ENCODE measurements at places on chromosomes 16 and 17.

GRCh38 chr16:11240636-11241473, 15.1 kb downstream of the SOCS1 start:
- DNase-seq: no peak

GRCh38 chr16:56608043-56608875, at the start of gene MT2A:
Gene MT2A, plus strand, starts transcription at chr16:56608584. Its CDS starts 72 bp downstream, at chr16:56608656.
- DNase-seq: peak; percentile 96

- no peak for DNase-seq
Measured at GRCh38 chr17:65123757-65124675, 13.2 kb upstream of the RGS9 start.

DNA sequence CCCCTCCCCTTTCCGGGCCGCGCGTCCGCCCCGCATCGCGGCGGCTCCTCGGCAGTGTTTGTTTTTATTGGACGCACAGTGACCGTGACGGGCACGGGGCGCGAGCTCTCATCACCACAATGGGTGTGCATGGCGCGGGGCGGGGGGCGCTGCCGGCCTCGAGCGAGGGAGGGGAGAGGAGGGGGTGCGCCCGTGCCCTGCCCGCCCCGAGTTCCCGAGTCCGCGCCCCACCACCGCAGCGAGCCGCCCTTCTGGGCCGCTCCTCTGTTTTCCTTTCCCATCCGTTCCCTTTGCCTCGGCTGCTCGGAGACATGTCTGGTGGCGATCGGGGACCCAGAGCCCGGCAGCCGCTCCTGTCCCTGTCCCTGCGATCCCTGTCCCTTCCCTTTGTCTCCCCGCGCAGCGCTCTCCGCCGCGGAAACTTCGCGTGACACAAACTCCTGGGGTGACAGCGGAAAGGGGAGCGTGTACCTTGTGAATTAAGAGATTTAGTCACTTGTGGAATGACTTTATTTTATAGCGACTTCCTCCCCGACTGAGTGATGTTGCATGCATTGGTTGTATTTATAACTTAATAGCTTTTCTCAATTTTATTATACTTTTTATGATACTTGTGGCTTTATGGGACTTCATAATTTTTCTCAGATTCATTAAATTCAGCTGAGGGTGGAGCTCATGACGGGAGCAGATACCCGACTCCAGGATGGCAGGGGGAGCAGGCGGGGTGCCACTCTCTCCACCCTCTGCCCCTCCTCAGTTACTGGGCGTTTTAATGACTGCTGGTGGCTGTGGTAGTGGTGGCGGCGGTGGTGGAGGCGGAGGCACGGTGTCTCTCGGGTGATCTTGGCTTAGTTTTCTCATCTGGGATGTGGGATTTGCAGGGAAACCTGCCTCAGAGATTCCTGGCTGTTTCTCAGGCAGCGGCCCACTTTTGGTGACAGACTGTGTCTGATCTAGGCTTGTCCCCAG, 40.8 kb downstream of the MRM1 start:
- no peak for DNase-seq

Measured in suprapubic skin (tissue), 4 donors.